ENCODE measurements at places on chromosomes 11 and 22. TPM values are rescaled to one million over a fixed set of nuclear protein-coding genes. Genes with fewer than 3 reads are reported as not detected.

SELENOH gene
- total RNA-seq = 67.9 TPM

DRD4 gene
- total RNA-seq = 0.68 TPM

NRGN gene
- 1.4 TPM for total RNA-seq

TUB gene
- 1.2 TPM for total RNA-seq

C11orf42 gene
- not detected for total RNA-seq

KIAA1671 gene
- total RNA-seq = 38.9 TPM

TESMIN gene
- 0.70 TPM for total RNA-seq

RFPL2 gene
- not detected for total RNA-seq

TMEM121B gene
- total RNA-seq = 0.10 TPM

TRIM51 gene
- not detected for total RNA-seq

FADS2 gene
- total RNA-seq = 113 TPM

CHST1 gene
- 2.3 TPM for total RNA-seq

OR5AP2 gene
- total RNA-seq = not detected

SMIM35 gene
- total RNA-seq = 0.08 TPM

ADAMTS15 gene
- total RNA-seq = 0.15 TPM

SCN2B gene
- not detected for total RNA-seq

MUC5B gene
- 4.1 TPM for total RNA-seq

SPI1 gene
- 10.9 TPM for total RNA-seq

RAB38 gene
- total RNA-seq = 0.28 TPM

OR8A1 gene
- not detected for total RNA-seq

LIF gene
- 0.38 TPM for total RNA-seq

RFPL3 gene
- not detected for total RNA-seq

ARHGAP8 gene
- 0.98 TPM for total RNA-seq

VSIG10L2 gene
- total RNA-seq = not detected

GRIA4 gene
- total RNA-seq = not detected

OR8G5 gene
- total RNA-seq = not detected

C11orf87 gene
- total RNA-seq = not detected

C1QTNF6 gene
- 12.6 TPM for total RNA-seq

TSSK2 gene
- not detected for total RNA-seq

ANO3 gene
- total RNA-seq = 2.6 TPM

MYO18B gene
- total RNA-seq = not detected

RCN1 gene
- 34.5 TPM for total RNA-seq

POU2AF2 gene
- total RNA-seq = not detected

TREH gene
- total RNA-seq = 3.4 TPM

LDLRAD3 gene
- 0.98 TPM for total RNA-seq

SEC14L2 gene
- total RNA-seq = 252 TPM

OR2AG1 gene
- total RNA-seq = not detected

KREMEN1 gene
- 4.9 TPM for total RNA-seq

KCNJ11 gene
- total RNA-seq = 4.0 TPM

MUC2 gene
- 0.38 TPM for total RNA-seq

GLB1L2 gene
- total RNA-seq = 0.48 TPM

CHKB gene
- 32.6 TPM for total RNA-seq

TMEM25 gene
- total RNA-seq = 37.5 TPM

SLC1A2 gene
- 9.1 TPM for total RNA-seq

NXPE1 gene
- total RNA-seq = not detected

PSMD13 gene
- 49.5 TPM for total RNA-seq
